ENCODE measurements at places on chromosomes 7 and 10. TPM values are rescaled to one million over a fixed set of nuclear protein-coding genes. Genes with fewer than 3 reads are reported as not detected.

TSPAN33 gene
- 17.4 TPM for total RNA-seq

KIF5B gene
- total RNA-seq = 103 TPM

OR2A1 gene
- 0.10 TPM for total RNA-seq

GPER1 gene
- 12.2 TPM for total RNA-seq

IFRD1 gene
- 60.3 TPM for total RNA-seq
